Fibroblast of skin of right biceps (primary cell): ENCODE measurements at places on chromosomes 7 and 10.

GRCh38 chr7:84200859-84201258, 6.3 kb upstream of the SEMA3A start:
- DNase-seq = peak; percentile 56

- DNase-seq = no peak
Measured at GRCh38 chr10:23005150-23005549, 77.3 kb downstream of the ARMC3 start.

DNA sequence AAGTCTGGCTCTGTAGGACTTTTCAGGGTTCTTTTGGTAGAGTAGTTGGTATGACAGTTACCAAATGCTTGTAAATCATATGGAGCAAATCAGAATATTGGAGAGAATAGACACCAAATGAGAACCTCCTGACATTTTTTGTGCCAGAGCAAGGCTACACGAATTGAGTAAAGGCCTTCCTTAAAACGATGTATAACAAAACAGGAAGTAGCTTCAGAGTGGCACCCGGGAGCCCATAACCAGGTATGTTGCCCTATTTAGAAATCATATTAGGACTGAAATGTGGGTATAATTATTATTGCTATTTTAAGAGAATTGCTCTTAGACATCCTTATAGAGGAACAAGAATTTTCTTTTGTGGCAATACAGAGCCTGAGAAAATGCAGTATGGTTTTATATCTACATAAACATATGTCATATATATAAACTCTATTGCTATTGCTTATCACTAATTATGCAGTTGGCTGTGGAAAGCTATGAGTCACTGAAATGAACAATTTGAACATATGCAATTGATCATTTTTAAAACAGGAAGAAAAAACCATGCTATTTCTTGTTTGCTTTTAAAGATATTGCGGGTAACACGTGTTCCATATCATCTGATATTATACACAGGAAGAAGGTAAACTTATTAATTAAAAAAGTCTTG, 197.4 kb upstream of the MTPN start:
- DNase-seq = no peak

- DNase-seq = no peak
Measured at GRCh38 chr10:43901302-43901701, 252.6 kb upstream of the ZNF32 start.

- peak; percentile 95 for DNase-seq
Measured at GRCh38 chr10:33010132-33011037, 52.4 kb upstream of the ITGB1 start.
